Stimulated activated CD4-positive, alpha-beta T cell treated with anti-CD3 and anti-CD28 coated beads, TNF-alpha, amount 100 ng/mL, for 4 hours (primary cell): ENCODE measurements at places on chromosomes 1 and 21.

- DNase-seq = no peak
Measured at GRCh38 chr21:26177746-26178426, 7.3 kb upstream of the APP start.

DNA sequence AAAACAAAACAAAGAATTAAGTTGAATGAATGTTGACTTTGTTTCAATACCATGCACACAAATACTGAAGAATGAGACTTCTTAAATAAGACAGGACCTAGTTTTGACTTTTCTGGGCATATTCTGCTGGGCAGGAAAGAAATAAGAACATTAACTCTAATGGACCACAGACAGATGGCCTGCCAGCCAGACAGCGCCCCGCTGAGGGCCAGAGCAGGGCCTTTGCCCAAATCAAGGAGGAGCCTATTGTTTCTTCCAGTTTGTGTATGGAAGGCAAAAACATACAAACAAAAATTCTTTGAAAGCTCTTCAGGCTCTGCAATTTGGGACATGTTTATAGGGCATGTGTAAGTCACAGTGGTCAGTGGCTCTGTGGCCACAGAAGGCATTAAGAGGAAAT lies 44.4 kb upstream of the KIF26B start:
- DNase-seq = no peak

DNA sequence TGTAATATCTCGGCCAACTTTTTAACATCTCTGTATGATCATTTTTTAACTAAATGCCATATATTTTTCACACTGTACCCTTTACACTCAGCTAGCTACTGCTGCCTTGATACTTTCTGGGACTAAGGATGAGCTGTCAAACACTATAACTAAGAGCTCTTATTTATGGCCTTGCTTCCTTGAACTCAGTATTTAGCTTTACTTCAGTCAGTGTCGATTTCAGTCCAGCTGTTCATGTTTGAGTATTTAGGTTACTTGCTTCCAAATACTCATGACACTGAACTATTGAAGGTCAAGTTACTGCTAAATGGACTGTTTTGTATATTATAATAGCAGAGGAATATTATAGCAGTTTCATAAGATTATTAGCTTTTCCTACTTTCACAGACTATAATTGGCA lies 25.9 kb upstream of the USP25 start:
- no peak for DNase-seq

- DNase-seq = no peak
Measured at GRCh38 chr21:39381009-39381408, 32.1 kb upstream of the HMGN1 start.

DNA sequence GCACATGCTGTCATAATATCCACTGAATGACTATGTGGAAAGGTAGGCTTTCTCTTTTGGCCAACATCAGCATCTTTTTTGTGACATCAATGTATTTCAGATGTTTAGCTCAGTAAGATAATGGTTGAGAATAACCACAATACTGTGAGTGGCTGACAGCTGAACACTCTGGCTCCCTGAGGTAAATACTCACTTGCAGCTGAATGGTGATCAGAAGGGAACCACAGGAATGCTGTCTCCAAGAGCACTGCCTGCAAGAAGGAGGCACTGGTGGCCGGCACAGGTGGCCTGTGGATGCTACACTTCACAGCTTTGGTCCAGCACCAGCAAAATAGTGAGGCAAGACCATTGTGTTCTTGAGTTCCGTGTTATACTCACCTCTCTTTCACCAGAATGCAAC lies 118.7 kb upstream of the PPM1J start:
- DNase-seq = no peak
